C1 segment of cervical spinal cord (tissue), 14 donors: ENCODE measurements at places on chromosomes 3 and 15.

- no peak for DNase-seq
These were observed 17.4 kb downstream of the PDIA5 start for GRCh38 chr3:123084192-123084591.

- DNase-seq, result no peak
These were observed 68.1 kb downstream of the TRIM69 start for GRCh38 chr15:44804298-44805046.

GRCh38 chr3:127786353-127787070 lies 35.8 kb downstream of the MGLL start:
- peak; percentile 72 for DNase-seq

DNA sequence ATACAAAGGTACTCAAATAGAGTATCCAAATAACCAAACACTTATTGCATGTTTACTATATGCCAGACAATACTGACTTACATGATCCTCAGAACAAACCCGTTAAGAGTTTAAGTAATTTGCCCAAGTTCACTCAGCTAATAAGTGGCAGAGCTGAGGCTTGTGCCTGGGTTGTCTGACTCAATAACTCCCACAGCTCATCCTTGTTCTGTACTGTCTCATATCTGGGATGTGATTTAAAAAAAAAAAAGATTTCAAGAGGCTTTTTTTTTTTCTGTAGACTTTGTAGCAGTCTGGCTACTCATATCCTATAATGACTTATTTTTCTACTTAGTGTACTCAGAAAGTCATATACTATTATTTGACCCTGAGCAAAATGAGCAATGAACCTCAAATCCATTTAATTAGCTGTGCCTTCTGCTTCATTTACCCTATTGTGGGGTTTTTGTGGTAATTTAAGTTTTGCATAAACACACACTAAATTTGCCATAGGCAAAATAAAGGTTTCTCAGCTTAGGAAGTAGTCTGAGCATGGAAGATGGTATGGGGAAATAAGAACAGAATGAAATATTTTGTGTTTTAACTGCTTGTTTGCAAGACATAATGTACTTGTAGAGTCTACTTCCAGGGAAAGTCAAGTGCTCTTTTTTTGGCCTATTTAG lies 3.1 kb downstream of the NSUN3 start:
- no peak for DNase-seq

GRCh38 chr15:78167227-78167888 lies 18.2 kb downstream of the IDH3A start:
- no peak for DNase-seq

GRCh38 chr3:94935738-94936580 lies 873.1 kb downstream of the NSUN3 start:
- no peak for DNase-seq

DNA sequence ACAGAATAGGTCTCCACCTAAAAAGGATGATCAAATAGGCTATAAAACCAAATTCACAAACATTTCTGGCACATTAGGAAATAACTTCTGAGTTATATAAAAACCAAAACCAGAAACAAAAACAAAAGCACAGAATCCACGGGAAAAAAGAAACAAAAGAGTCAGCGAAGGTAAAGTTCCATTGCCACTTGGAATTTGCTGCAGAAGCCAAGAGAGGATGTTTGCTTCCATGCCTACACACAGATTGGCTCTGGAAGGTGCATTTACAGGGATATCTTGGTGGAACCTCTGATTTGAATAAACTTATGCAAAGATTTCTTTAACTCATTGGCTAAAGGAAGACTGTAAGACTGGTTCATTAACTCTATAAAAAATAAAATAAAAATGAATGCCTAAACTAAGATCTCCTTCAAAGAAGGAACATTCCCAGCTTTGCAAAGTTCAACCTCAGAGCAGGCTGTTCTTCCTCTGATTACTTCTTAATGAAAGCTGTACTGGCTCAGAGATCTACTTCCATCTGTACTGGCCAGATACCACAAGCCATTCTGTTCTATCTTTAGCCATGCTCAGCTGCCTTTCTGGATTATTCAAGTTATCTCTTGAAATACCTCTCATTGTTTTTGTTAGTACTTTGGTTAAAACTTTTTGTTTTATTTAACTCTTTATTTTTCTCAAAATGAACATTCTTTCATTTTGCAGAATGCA lies 537.5 kb upstream of the CCDC54 start:
- DNase-seq, result no peak

- DNase-seq, result no peak
These were observed 31.1 kb downstream of the PLA2G4D start for GRCh38 chr15:42063122-42063848.

- DNase-seq, result no peak
These were observed 726.4 kb upstream of the SGO1 start for GRCh38 chr3:20912406-20912805.

- no peak for DNase-seq
These were observed 6.9 kb downstream of the TSC22D2 start for GRCh38 chr3:150414959-150415358.

DNA sequence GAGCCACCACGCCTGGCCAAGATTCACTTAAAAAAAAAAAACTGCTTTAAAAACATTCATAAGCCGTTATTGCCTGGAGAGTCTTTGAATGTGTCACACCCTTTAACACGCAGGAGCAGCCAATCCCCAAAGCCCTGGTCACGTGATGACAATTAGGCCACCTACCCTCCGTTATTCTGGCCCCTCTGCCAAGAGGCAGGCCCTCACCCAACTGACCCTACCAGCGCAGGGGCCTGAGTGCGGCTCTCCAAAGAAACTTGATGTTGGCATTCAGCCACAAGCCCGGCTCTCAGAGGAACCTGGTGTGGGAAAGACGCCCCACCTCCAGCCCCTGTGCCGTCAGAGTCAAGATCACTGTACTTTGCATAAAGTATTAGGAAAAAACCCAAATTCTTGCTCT lies 11.6 kb upstream of the MUC4 start:
- no peak for DNase-seq

DNA sequence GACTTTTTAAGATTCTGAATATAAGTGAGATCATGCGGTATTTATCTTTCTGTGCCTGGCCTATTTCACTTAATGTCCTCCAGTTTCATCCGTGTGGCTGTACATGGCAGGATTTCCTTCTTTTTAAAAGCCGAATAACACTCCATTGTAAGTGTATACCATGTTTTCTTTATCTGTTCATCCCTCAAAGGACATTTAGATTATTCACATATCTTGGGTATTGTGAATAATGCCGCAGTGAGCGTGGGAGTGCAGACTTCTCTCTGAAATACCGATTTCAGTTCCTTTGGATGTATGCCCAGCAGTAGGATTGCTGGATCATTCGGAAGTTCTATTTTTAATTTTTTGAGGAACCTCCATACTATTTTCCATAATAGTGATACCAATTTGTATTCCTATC lies 136.1 kb downstream of the APBA2 start:
- DNase-seq, result no peak

- DNase-seq, result no peak
These were observed 168.3 kb downstream of the MEIS2 start for GRCh38 chr15:36932070-36932469.

- DNase-seq, result peak; percentile 49
These were observed 3.0 kb downstream of the HEG1 start for GRCh38 chr3:125052624-125053303.

DNA sequence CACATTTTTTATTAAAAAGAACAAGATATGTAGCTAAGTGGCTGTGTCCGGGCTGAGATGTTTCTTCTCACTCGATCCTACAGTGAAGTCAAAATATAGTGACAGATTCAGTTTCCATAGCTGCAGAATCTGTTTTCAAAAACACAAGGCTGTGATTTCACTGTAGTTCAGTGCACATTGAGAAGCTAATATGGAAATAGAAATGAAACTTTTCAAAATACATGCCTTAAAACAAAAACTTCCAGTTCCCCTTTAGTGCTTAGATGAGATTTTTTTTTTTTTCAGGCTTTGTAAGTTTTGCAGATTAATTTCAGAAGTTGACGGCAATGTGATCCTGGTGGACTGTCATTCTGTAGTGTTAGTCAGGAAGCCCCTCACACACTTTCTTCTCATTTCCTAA lies 23.8 kb upstream of the TRAK1 start:
- no peak for DNase-seq

- no peak for DNase-seq
These were observed 49.5 kb downstream of the CEP63 start for GRCh38 chr3:134535186-134535970.

- DNase-seq, result peak; percentile 26
These were observed 210.9 kb downstream of the ZIC1 start for GRCh38 chr3:147619921-147620560.
